Hepatocyte (in vitro differentiated cells): ENCODE measurements at places on chromosomes 12 and 14. TPM values are rescaled to one million over a fixed set of nuclear protein-coding genes. Genes with fewer than 3 reads are reported as not detected.

ALDH1L2 gene
- total RNA-seq = 11.1 and 16.2 TPM in 2 replicates

RALGAPA1 gene
- total RNA-seq = 41.6 and 50.3 TPM in 2 replicates

- peak; percentile 38 for DNase-seq
Measured at GRCh38 chr14:61517911-61518384, 177.4 kb upstream of the HIF1A start.

GPR68 gene
- 0.20 and 0.44 TPM in 2 replicates for total RNA-seq

DNA sequence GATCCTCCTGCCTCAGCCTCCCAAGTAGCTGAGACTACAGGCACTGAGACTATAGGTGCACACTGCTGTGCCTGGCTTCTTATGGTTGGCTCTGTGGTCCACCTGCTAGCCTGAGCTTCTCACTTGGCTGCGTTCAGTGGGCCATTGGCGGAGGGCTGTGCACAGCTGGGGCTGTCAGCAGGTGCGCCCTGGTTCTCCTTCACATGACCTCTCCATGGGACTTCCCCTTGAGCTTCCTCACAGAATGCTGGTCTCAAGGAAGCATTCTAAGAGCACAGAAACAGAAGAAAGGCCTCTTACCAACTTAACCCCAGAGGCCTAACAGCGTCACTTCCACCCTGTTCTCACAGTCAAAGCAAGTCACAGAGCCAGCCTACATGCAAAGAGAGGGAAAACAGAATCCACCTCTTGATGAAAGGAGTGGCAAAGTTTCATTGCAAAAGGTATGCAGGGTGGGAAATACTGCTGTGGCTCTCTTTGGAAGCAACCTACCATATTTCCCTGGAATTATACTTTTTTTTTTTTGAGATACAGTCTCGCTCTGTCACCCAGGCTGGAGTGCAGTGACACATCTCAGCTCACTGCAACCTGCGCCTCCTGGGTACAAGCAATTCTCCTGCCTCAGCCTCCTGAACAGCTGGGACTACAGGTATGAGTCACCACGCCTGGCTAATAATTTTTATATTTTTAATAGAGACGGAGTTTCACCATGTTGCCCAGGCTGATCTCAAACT, 9.3 kb downstream of the RILPL2 start:
- no peak for DNase-seq
